ENCODE measurements at places on chromosomes 13 and 19.

GRCh38 chr19:41971363-41971762 is 12.2 kb upstream of the RABAC1 start:
- no peak for DNase-seq

- no peak for DNase-seq
Measured at GRCh38 chr13:79933389-79933788, 407.5 kb downstream of the SPRY2 start.

DNA sequence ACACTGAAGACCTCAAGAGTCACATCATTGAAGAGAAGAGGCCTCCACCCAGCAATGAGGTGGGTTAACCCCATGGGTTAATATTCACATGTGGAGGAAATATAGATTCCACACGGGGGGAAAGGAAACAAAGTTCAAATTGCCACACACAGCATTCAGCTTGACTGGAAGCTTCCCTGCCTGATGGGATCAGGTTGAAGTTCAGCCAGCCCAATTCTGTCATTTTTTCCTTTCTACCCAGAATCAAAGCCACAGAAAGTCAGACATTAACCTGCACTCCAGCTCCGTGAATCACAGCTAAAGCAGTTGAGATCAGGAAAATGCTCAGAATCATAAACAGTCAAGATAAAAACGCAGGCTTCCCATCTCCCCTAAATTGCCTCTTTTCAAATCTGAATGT is 208.7 kb upstream of the OBI1 start:
- DNase-seq = no peak

DNA sequence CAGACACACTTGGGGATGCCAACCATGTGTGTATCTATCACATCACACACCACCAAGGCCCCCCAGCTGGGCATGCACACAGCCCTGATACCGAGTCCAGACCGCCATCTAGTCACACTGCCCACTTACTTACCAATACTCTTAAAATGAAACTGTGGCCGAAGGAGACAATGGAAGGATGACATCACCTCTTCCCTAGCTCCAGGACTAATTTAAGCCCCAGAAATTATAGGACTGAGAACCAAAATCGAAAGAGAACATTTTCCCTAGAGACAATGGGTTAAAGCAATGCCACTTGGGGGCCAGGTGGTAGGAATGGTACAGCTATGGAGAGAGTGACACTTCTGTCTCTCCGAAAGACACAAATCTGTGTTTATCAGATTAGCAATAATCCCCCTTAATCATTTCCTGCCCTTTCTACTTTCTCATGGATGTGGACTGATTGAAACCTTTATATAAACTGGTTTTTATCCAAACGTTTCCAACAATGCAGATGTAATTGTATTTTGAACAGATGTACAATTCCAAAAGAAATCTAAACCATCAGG is 663 bp upstream of the GGACT start:
- no peak for DNase-seq

GRCh38 chr19:16529466-16530144 is 12.6 kb downstream of the CHERP start:
- DNase-seq = no peak

Measured in stimulated activated CD8-positive, alpha-beta memory T cell treated with anti-CD3 and anti-CD28 coated beads, Interleukin-7, amount 100 ng/mL, for 1 hour (primary cell).